NCI-H2029 treated with DMSO at 0.1 percent for 48 hours (cell line): ENCODE measurements at places on chromosomes 2 and 18.

DNA sequence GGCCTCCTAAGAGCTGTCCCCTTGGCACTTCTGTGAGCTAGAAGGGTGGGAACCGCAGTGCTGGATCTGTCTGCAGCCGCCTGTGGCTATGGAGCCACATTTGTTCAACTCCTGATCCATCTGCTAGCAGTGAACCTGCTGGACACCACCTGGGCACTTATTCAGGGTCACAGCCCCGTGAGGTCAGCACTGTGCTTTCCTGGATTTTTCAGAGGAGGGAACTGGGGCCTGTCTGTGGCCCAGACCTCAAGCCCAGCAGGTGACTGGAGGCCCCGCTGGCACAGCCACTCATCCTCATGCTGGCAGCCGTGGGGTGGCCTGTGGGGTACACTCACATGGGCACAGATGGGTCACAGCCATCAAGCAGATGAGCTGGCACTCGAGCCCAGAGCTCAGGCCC, 155.3 kb downstream of the TFCP2L1 start:
- DNase-seq, result no peak

GRCh38 chr18:71442731-71443141, 1101.4 kb downstream of the CBLN2 start:
- DNase-seq, result no peak

DNA sequence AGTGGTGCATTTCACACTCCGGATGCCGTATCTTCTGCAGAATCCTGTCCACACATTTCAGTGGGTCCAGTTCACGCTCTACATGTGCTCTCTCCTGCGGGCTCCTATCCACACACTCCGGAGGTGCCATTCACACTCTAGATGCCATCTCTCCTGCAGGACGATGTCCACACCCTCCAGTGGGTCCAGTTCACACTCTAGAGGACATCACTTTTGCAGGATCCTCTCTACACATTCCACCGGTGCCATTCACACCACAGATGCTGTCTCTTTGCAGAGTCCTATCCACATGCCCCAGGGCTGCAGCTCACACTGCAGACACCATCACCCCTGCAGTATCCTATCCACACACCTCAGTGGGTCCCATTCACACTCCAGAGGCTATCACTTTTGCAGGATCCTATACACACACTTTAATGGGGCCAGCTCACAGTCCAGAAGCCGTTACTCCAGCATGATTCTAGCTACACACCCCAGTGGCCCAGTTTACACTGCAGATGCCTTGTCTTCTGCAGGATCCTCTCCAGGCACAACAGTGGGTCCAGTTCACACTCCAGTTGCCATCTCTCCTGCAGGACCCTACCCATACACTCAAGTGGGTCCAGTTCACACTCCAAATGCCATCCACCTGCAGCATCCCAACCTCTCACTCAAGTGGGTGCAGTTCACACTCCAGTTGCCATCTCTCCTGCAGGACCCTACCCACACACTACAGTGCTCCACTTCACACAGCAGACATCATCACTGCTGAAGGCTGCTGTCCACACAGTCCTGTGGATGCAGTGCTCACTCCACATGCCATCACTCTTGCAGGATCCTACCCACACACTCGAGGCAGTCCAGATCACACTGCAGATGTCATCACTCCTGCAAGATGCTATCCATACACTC, 2.1 kb upstream of the PXDN start:
- no peak for DNase-seq

- no peak for DNase-seq
Observed at GRCh38 chr2:43941359-43941758, 54.4 kb downstream of the LRPPRC start.

DNA sequence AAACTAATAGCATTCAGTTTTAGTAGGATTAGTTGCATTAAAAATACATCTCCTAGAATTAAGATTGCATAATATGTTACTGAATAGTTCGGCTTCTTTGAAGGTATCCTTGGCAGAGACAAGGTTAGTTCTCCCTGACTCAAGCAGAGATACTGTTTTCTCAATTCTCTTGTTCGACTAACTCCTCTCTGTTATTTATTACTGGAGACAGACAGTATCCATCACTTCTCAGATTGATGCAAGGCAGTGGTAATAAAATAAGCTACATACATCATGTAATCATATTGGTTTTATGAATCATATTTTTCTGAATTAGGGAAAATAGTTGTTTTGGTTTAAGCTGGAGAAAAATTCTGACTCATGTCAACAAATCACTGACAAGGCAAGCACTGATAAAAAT, 134.8 kb downstream of the SLC8A1 start:
- DNase-seq, result no peak

DNA sequence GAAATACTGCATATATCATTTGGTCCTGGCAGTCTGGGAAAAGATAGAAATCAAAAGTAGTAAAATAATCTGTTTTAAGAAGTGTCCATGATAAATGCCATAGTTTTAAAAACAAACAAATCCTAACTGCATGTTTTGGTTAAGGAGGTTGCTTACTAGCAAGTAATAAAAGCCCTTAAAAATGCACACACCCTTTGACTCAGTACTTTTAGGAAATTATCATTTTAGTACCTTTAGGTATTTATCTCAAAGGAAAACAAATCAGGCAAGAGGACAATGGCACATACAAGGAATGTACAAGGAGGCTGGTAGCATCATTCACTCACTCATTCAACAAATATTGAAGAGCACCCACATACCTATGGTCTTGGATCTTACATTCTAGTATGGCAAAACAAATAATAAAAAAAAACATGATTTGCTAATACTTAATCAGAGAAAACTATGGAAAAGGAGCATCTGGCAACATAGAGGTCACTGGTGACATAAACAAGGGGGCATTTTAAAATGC, 67.6 kb downstream of the OLA1 start:
- no peak for DNase-seq

- no peak for DNase-seq
Observed at GRCh38 chr2:170586571-170587095, 128.5 kb upstream of the SP5 start.

DNA sequence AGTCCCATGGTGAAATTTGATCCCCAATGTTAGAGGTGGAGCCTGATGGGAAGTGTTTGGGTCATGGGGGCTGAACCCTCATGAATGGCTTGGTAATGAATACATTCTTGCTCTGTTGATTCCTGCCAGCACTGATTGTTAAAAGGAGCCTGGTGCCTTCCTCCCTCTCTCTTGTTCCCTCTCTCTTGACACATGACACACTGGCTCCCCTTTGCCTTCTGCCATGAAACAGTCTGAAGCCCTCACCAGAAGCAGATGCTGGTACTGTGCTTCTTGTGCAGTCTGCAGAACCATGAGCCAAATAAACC, 30.6 kb upstream of the EPC2 start:
- DNase-seq, result peak; percentile 43

GRCh38 chr18:518081-518480, 17.6 kb upstream of the COLEC12 start:
- no peak for DNase-seq

- no peak for DNase-seq
Observed at GRCh38 chr2:67651565-67651964, 254.4 kb downstream of the ETAA1 start.

- no peak for DNase-seq
Observed at GRCh38 chr18:39672171-39672570, 2106.6 kb upstream of the CELF4 start.

DNA sequence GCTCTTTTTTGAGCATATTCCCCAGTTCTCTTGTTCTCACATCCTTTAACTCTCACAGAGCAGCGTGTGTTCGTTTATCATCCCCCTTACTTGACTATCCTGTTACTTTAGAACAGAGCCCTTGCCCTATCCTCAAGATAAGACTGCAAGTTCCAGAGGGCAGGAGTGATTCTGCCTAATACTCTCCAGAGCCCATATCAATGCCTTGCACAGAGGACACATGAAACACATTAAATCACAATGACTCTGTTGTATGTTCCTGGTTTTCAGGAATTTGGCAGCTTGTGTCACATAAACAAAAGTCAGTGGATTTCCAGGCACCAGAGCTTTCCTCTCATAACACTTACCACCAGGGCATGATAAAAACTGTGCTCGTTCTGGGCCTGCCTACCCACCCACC, 156.7 kb downstream of the RNF144A start:
- no peak for DNase-seq
